ENCODE measurements at places on chromosomes 16 and 17. TPM values are rescaled to one million over a fixed set of nuclear protein-coding genes. Genes with fewer than 3 reads are reported as not detected.

DNA sequence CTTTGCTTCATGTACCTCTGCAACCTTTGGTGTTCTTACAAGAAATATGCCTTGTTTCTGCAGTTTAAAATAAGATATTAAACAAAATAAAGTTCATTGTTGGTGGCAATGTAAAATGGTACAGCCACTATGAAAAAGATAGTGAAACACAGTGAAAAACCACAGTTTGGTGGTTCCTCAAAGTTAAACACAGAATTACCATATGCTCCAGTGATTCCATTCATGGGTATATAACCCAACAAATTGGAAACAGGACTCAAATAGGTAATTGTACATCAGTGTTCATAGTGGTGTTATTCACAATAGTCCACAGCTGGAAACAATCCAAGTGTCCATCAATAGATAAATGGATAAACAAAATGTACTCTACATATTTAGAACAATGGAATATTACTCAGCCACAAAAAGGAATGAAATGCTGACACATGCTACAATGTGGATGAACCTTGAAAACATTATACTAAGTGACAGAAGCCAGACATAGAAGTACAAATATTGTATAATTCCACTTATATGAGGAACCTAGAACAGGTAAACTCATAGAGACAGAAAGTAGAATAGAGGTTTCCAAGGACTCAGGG lies 49.2 kb downstream of the CUEDC1 start:
- DNase-seq = no peak

DNA sequence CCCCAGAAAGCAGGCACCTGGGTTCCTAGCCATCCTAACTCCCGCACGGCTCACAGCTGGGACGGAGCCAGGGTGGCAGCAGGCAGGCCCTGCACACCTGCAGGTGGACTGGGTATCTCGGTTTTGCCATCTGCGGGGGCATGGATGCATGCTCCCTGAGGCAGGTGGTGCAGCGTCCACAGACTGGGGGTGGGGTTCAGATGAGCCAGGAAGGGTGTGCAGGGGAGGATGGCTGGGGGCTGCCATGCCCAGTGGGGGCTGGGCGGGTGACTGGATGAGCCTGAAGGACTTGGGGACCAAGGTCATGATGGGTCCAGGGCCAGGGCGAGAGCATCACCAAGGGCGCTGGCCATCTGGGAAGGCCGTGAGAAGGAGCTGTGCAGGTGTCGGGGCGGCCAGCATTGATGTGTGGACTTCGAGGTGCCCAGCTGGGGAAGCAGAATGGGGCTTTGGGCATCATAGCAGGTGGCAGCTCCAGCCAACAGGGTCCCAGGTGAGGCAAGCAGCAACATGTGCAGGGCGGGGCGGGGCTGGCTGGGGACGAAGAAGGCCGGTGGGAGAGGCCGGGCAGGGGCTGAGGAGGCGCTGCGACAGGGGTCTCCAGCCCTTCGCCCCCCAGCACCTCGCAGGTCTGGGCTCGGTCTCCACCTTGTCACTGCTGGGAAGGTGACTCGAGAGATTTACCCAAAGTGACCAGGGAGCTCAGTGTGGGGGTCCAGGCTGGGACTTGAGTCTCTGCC lies 41.0 kb upstream of the ZNF469 start:
- DNase-seq = no peak

- DNase-seq = no peak
These were observed 185.3 kb downstream of the CCDC182 start for GRCh38 chr17:57559634-57560318.

DNA sequence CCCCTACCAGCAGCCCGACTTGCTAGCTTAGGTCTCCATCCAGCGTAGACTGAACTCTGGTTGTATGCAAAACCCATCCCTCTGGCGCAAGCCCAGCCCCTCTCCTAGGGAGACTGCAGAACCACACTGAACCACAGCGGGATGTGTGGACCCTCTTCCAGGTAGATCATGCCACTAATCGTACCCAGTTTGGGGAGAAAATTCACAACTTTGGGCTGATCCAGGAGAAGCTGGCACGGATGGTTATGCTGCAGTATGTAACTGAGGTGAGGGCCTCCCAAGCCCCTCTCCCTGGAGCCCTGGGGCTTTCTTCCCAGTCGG lies 3.2 kb downstream of the ACADVL start:
- DNase-seq = no peak

The ST3GAL2 gene
- total RNA-seq = 32.2 TPM

The KRT25 gene
- not detected for total RNA-seq
